ENCODE measurements at places on chromosomes 13 and 19.

GRCh38 chr13:113152691-113152983 is 5.8 kb upstream of the PROZ start:
- no peak for DNase-seq

DNA sequence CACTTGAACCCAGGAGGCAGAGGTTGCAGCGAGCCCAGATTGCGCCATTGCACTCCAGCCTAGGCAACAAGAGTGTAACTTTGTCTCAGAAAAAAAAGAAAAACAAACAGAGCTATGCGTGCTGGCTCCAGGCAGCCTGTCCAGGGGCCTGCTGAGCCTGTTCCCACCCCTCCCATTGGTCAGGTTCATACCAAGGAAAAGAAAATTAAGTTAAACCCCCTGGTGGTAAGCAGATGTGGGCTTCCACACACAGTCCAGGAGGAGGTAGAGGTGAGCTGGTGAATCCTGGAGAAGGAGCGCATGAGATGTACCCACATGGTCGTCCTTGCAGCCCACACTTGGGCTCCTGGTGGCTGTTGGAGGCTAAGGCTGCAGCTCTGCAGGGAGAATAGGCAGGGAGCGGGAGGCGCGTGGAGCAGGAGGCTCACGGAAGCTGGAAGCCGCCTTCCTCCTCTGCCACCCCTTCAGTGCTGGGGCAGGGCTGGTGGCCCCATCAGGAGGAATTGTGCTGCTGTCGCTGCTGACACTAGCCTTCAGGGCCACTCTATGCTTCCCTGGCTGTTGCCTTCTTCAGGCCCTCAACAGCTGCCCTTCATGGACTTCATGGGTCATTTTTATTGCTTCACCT is 10.5 kb upstream of the CHAMP1 start:
- DNase-seq = no peak

DNA sequence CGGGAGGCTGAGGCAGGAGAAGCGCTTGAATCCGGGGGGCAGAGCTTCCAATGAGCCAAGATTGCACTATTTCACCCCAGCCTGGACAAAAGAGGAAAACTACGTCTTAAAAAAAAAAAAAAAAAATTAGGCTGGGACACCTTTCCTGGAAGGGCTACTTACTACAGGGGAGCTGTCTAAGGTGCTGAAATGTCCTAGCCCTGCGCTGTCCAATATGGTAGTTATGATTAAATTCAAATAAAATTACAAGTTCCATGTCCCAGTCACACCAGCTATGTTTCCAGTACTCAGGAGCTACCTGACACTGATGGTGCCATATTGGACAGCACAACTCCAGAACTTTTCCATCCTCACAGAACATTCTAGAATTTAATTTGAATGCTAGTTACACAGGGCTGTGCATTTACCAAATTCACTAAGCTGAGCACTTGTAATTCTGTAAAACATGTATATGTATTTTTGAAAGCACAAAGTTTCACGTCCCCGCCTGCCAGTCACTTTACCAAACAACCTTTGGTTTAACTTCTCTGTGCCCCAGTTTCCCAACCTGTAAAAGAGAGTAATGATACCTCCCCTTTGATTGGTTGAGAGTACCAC is 9.2 kb upstream of the ZSCAN22 start:
- DNase-seq = no peak

- no peak for DNase-seq
These were observed 66.3 kb downstream of the ZIC5 start for GRCh38 chr13:99905224-99905623.

GRCh38 chr13:94061301-94061700 is 418.2 kb downstream of the DCT start:
- DNase-seq = no peak

- no peak for DNase-seq
These were observed 34.1 kb downstream of the PSG5 start for GRCh38 chr19:43152214-43152613.

DNA sequence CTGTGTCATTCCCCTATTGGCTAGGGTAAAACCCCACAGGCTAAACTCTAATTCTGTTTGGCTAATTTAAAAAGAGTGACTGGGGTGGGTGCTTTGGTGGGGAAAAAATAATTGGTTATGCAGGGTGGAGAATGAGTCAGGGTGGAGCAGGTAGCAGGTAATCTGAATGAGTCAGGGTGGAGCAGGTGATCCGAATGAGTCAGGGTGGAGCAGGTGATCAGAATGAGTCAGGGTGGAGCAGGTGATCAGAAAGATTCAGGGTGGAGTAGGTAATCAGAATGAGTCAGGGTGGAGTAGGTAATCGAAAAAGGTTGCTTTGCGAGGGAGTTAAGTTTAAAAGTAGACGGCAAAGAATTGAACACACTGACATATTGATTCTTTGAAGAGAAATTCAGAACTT is 1218.8 kb upstream of the ATXN8OS start:
- DNase-seq = no peak

DNA sequence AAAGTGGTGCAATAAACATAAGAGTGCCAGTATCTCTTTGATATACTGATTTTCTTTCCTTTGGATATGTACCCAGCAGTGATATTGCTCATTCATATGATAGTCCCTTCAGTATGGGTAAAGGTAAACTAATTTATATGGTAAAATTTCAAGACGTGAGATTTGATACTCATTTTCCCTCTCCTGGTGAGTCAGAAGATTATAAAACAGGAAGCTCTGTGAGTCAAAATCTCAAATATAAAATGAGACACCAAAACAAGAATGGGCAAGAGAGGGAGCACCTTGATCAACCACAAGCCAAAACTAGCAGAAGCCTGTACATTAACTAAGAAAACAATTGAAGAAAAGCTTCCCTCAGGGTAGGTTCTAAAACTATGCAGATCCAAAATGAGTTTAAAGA is 216.3 kb downstream of the SLITRK6 start:
- DNase-seq = no peak
